ENCODE measurements at places on chromosomes 16 and 17.

- no peak for DNase-seq
Measured at GRCh38 chr17:8369944-8370343, 6.6 kb downstream of the KRABD2 start.

DNA sequence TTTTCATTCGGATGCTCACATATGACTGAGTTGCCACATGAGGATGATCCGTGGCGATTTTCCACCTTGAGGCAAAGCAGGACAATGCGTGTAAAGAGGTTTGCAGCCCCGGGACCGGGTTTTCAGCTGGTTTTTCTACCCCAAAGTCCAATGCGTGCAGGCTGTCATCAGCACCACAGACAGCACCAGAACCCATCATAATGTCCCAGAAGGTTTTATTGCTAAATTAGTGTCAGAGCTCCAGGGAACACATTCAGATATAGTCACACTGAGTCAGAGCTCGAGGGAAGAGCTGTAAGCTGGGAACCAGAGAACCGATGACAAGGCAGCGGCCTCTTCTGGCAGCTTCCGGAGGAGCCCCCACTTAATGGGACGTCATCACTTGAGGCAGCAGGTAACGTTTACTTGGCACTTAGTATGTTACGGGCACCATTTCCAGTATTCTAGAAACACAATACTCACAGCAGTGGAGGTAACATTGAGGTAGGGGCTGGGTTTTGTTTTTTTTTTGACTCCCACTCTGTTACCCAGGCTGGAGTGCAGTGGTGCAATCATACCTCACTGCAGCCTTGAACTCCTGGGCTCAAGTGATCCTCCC lies 8.9 kb upstream of the NAGPA start:
- no peak for DNase-seq

DNA sequence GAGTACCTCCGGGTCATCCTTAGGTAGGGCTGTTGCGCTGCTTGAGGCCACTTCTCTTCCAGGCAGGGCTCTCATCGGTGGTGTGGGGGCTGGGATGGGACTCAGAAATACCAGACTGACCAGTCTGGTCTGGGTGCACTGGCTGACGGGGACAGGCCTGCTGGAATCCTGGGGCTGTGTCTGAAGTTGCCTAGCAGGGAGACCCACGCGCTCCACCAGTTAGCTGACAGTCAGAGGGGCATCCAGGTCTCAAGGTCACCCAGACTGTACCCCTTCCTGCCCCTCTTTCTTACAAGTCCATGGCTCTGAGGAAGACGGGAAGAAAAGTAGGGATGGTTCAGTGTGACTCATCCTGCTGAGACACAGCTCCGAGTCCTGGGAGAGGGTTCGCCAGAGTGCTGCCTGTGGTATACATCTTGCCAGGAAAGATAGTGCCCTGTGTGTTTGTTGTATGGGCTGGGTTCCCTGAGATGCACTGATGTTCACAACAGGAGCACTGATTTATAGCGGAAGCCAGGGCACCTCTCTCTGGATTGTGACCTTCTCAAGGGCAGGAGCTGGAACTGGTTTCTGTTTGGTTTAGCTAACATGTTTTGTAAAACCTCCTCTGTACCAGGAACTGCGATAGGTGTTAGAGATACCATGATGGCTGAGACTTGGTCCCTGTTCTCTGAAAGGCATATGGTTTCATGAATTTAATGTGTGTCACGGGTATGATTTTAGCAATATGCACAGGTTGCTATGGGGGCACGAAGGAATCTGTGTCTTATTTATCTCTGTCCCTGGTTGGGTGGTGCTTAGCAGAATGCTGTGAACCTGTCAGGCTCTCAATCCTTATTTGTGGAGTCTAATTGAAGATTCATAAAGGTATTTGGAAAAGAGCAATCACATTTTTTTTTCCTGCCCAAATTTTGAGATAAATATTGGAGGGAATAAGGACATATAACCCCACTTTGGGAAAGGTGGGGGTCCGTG lies 97.5 kb downstream of the OR1D5 start:
- DNase-seq = no peak

DNA sequence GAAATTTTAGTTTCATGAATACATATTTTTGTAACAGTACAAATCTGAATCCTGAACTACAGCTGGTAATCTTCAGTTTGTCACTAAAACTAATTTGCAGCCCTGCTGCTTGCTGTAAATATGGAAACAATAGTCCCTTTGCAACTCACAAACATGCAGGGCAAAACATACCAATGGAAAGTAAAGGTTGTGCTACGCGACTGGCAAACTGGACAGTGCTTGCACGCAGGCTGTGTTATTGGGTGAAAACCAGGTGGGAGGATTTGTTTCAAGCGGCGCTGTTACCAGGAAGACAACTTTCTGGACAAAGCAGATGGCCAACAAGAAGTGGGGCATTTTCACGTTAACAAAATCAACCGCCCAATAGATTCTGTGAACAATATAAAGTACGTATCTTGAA lies 93.5 kb downstream of the CDYL2 start:
- no peak for DNase-seq

DNA sequence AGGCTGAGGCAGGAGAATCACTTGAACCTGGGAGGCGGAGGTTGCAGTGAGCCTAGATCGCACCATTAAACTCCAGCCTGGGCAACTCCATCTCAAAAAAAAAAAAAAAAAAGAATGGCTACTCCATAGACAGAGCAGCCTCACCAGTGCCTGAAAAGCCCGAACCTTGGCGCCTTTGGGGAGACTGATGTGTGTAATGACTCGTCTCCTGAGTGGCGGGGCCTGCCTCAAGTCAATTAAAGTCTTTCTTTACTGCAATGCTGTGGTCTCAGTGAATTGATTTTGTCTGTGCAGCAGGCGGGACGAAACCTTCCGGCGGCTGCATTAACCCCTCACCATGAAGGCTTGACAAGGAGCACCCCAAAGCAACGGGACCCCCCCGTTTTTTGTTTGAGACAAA lies 3.5 kb upstream of the UQCC4 start:
- no peak for DNase-seq

DNA sequence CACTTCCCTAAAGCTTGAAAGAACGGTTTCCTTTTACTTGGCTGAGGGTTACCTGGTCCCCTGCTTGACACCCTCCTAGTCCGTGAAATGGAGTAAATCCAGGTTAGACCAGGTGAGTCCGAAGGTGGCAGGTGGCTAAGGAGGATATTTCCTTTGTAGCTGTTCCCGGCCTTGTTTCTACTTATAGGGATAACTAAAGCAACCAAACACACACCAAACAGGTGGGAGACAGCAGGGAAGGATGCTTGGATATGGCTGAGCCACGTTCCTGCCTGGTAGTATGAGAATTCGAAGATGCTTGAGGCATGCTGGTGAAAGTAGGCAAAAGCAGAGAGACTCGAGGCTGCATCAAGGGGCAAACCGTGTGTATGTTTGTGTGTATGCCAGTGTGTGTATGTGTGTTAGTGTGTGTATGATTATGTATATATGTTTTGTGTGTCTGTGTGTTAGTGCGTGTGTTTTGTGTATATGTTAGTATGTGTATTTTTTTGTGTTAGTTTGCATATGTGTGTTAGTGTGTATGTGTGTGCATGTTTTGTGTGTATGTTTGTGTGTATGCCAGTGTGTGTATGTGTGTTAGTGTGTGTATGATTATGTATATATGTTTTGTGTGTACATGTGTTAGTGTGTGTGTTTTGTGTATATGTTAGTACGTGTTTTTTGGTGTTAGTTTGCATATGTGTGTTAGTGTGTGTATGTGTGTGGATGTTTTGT lies 28.9 kb downstream of the RBFOX1 start:
- no peak for DNase-seq

GRCh38 chr16:3147046-3147756 lies 12.4 kb downstream of the ZNF213 start:
- DNase-seq = no peak

GRCh38 chr17:66308856-66309255 lies 6.4 kb downstream of the PRKCA start:
- DNase-seq = no peak

DNA sequence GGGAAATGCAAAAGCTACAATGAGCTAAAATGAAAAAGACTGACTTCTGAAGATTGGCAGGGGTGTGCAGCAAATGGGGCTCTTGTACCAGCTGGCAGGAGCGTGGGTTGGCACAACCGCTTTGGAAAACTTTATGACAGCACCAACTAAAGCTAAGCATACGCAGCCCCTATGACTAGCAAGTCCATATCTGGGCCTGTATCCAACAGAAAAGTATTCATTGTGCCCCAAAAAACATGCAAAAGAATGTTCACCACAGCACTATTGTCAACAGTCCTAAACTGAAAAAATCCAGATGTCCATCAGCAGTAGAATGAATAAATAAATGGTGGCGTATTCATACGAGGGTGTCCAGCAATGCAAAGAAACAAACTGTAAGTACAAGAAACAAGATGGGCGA lies 22.6 kb upstream of the ITGA3 start:
- no peak for DNase-seq

- no peak for DNase-seq
Measured at GRCh38 chr16:66471716-66472393, 44.8 kb downstream of the BEAN1 start.

DNA sequence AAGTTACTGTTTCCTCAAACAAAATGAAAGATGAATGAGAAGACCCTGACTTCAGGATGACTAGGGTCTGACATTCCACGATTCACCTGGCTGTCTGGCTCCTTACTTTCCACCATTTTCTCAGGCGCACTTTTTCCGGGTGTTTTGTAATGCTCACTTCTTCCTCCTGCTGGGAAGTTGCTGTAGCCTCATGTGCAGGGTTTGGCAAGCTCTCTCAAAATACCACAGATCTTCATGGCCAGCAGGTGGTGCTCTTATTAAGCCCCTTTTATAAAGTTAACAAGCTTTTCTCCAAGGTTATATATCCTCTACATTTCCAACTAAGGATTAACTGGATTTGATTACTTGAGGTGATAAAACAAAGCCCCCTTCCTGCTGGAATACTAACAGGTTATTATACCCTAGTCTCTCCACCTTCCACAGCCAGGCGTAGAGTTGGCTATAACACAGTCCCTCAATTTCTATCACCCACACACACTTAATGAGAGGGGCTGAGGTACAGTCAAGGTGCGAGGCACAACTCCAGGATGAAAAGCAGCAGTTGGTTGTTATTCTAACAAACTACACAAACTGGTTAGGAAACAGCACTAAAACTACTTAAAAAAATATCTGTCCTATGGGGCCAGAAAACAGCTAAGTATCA lies 45.4 kb downstream of the STH start:
- DNase-seq = no peak

GRCh38 chr16:56921571-56921970 lies 10.4 kb upstream of the HERPUD1 start:
- DNase-seq = no peak

- DNase-seq = no peak
Measured at GRCh38 chr16:74565378-74565777, 41.5 kb downstream of the GLG1 start.

GRCh38 chr16:17467923-17468540 lies 2.7 kb downstream of the XYLT1 start:
- DNase-seq = no peak

DNA sequence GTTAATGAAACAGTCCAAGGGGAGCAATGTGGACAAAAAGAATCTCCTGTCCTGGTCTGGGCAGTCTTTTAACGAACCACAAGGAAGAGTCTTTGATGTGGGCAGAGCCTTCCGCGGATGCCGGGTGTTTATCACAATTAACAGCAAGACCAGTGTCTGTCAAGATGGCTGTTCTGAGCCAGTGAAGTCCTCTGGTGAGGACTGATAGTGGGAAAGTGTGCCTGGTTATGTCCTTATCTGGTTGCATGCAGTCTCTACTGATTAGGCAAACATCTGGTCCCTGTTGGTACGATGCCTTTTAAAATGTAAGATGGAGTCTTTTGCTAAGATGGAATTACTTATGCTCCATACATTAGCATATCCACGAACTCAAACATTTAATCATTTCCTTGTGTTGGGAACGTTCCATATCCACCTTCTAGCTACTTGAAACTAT lies 88.5 kb downstream of the ZNF18 start:
- no peak for DNase-seq

DNA sequence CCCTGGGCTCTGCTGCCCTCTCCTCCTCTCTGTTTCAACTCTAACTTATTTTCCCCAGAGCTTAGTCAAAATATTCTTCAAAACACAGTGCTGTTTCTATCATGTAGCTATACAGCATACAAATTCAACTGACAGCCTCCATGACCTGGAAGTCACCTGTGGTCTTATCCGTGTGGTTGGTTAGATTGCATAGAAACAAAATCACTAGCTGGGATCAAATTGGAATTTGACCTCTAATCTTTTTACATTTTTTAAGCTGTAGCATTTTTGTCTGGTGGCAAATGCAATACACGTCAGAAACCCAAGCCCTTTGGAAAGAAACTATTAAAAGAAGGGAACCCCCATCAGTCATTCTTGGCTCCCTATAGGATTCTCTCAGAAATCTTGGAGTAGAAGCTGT lies 57.3 kb downstream of the ABCC12 start:
- DNase-seq = no peak

GRCh38 chr17:59607817-59608403 lies 11.8 kb upstream of the CLTC start:
- no peak for DNase-seq

All from activated CD8-positive, alpha-beta memory T cell treated with anti-CD3 and anti-CD28 coated beads for 1 hour (primary cell).